ENCODE measurements at places on chromosomes 6 and 20. TPM values are rescaled to one million over a fixed set of nuclear protein-coding genes. Genes with fewer than 3 reads are reported as not detected.

Gene RIPPLY2
- total RNA-seq = not detected

Gene TGM3
- 0.31 TPM for total RNA-seq

Gene MAPK14
- 60.8 TPM for total RNA-seq

Gene MACROD2
- 11.9 TPM for total RNA-seq

Gene GABRR2
- not detected for total RNA-seq

Gene MLIP
- not detected for total RNA-seq

Gene LCA5
- total RNA-seq = 10.7 TPM

Gene SPINT3
- total RNA-seq = not detected

Gene CLIC5
- not detected for total RNA-seq

Gene NKX2-4
- total RNA-seq = not detected

GRCh38 chr6:107331409-107332386 lies 127.7 kb downstream of the PDSS2 start:
- DNase-seq = no peak

- DNase-seq = no peak
Observed at GRCh38 chr20:34254979-34255378, 13.8 kb downstream of the ASIP start.

DNA sequence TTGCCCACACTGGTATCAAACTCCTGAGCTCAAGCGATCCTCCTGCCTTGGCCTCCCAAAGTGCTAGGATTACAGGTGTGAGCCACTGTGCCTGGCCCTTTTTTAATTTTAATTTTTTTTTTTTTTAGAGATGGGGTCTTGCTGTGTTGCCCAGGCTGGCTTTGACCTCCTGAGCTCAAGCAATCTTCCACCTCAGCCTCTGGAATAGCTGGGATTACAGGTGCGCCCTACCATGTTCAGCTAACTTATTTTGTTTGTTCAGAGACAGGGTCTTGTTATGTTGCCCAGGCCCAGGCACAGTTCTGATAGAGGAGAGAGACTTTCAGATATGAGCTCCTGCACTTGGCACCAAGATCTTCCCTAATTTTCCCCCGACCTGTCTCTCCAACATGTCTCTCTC lies 8.1 kb downstream of the PSORS1C2 start:
- no peak for DNase-seq

DNA sequence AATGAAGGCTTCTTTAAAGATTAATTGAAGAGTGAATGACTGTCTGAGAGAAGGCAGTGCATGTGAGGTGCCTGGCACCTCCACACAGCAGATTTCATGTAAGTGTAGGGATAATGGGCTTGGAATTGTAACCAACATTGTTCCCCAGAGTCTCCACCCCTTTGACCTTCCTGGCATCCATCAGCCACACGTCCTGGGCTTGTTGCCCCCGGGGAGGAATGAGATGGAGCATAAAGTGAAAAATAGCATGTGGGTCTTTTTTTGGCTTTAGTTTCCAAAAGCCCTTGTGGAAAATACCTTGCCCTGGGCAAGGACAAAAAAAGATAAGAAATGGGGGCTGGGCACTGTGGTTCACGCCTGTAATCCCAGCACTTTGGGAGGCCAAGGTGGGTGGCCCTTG lies 242.2 kb upstream of the ECI2 start:
- no peak for DNase-seq

GRCh38 chr6:95185874-95186273 lies 391.5 kb upstream of the MANEA start:
- no peak for DNase-seq

GRCh38 chr20:44543358-44543757 lies 21.5 kb upstream of the SERINC3 start:
- no peak for DNase-seq

GRCh38 chr6:82686719-82687118 lies 323.1 kb downstream of the TPBG start:
- DNase-seq = no peak

GRCh38 chr6:168358842-168359420 lies 39.4 kb upstream of the DACT2 start:
- DNase-seq = no peak

- DNase-seq = no peak
Observed at GRCh38 chr20:53080969-53081871, 109.1 kb downstream of the TSHZ2 start.

GRCh38 chr6:157505912-157506491 lies 125.0 kb downstream of the ZDHHC14 start:
- no peak for DNase-seq

GRCh38 chr20:61301711-61302525 lies 49.9 kb downstream of the CDH4 start:
- no peak for DNase-seq

All from neural progenitor cell (in vitro differentiated cells).